ENCODE measurements at places on chromosomes 3 and 15.

DNA sequence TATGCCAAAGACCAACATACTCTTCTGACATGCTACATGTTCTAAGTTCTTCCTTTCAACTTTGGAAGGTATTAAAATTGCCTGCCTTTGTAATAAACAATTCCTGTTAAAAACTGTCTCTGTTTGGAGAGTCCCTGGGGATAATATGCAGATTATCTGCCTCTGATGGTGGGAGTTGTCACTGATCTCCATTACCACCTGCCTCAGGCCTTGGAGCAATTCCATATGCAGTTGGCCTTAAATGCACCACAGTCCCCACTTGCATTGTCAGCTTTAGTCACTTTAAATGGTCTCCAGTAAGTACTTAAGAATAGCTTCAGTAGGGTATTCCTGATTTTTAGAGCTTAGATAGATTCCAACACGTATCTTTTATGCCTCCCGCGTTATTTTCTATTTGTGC, 121.1 kb upstream of the GOLIM4 start:
- no peak for DNase-seq

DNA sequence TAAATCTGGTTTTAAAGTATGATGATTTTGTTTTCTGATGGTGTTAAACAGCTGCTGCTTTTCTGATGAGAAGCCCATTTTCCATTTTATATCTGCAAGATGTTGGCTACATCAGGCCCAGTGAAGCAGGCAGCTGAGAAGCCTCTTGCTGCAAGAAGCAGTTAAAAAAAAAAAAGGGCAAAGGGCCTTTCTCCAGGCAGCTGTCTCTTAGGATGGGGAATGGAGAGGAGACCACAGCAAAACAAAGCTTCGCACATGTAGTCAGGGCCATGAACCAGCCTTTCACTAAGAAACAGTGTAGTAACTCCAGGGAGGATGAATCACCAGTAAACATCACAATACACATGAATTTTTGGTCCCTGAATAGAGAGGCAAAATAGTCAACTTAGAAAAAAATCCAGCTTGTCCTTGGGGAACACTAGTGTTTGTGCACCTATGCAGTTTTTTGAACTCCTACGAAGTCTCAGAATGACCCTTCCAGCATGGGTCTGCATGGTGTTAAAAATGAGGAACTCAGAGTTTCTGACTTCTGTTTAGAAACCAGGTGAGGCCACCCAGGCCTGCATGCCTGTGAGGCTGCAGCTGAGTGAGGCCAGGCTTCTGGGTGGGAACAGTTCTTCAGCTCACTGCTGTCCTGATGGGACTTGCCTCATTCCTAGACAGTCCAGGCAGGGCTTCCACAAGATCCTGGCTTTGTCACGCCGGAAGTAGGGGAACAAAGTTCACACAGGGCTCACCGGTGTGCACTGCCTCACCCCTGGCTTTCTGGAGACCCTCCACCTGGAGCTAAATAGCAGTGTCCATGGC, 518.7 kb downstream of the MCTP2 start:
- DNase-seq = no peak

DNA sequence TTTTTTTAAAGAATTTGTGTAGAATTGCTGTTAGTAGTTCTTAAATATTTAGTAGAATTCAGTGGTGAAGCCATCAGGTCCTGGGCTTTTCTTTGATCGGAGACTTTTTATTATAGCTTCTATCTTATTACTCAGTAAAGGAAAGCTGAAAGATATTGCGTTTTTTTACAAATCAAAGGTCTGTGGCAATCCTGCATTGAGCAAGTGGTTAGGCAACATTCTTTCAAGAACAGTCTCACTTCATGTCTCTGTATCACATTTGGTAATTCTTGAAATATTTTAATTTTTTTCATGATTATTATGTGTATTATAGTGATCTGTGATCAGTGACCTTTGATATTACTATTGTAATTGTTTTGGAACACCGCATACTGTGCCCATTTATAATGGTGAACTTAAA, 140.8 kb downstream of the UNC13C start:
- DNase-seq = no peak

GRCh38 chr3:24594161-24594560, 99.5 kb upstream of the THRB start:
- no peak for DNase-seq

GRCh38 chr15:78353093-78353492, 12.9 kb downstream of the CRABP1 start:
- DNase-seq = no peak

- DNase-seq = no peak
These were observed 9.2 kb upstream of the EPB42 start for GRCh38 chr15:43229977-43230376.

- DNase-seq = no peak
These were observed 42.3 kb upstream of the TMEM87A start for GRCh38 chr15:42315521-42315920.

- peak; percentile 53 for DNase-seq
These were observed 110.8 kb upstream of the ATP11B start for GRCh38 chr3:182682263-182683241.

DNA sequence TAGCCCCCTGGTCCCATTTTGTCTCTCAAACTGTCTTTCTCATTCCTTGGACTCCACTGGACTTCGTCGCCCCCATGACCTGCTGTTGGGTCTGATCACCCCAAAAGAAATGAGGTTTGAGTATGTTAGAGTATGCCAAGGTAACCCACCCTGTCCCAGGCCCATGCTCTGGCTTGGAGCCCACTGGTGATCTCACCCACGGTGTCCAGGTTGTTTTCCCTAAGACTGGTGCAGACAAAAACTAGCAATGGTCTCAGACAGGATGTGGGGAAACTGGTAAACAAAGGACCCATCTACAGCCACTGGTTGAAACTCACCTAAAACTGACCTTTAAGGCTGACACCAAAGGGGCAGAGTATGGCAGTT, 38.9 kb downstream of the EFCAB12 start:
- no peak for DNase-seq

GRCh38 chr3:66496746-66497145, 4.1 kb downstream of the LRIG1 start:
- DNase-seq = no peak

GRCh38 chr3:52809662-52810377, 15.2 kb downstream of the ITIH3 start:
- no peak for DNase-seq

DNA sequence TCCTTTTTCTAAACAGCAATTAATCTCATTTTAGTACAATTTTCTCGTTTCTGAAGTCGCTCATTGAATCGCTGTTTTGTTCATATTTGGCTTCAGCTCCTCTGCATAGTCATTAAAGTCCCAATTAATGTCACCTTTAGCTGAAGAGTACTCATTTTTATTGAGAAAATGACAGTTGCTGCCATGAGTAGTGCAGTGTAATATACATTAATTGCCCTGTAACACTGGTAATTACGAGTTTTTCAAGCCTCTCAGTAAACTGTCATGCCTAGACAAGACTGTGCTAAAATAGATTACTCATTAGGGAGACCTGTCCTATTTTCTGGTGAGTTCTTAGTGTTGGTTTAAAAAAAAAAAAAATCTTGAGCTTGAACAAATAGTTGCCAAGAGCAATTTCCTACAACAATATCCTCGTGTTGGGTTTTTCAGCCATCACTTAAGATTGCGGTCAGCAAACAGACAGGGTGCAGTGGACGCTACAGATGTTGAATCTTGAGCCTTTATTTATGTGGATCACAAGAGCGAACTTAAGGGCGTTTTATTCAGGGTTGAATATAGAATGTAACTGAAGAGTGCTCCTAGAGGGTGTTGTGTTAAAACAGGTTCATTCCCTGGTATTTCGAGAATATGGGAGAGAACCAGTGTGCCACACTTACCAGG, 176.0 kb downstream of the CDIN1 start:
- DNase-seq = no peak

DNA sequence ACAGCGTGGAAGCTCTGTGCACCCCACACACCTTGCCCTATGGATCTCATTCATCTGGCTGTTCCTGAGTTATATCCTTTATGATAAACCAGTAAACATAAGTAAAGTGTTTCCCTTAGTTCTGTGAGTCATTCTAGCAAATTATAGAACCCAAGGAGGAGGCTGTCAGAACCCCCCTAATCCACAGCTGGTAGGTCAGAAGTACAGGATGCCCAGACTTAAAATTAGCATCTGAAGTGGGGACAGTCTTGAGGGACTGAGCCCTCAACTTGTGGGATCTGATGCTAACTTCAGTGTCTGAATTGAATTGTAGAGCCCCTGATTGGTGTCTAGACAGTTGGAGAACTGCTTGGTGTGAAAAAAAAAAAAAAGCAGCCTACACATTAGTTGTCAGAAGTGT, 75.1 kb downstream of the B3GNT5 start:
- DNase-seq = no peak

Data from stimulated activated CD8-positive, alpha-beta memory T cell treated with anti-CD3 and anti-CD28 coated beads, Interleukin-4, amount 100 ng/mL, for 24 hours (primary cell).